ENCODE measurements at places on chromosomes 2 and 18.
A peak's percentile ranks its signal among the peaks of the same experiment; 100 is the strongest.

DNA sequence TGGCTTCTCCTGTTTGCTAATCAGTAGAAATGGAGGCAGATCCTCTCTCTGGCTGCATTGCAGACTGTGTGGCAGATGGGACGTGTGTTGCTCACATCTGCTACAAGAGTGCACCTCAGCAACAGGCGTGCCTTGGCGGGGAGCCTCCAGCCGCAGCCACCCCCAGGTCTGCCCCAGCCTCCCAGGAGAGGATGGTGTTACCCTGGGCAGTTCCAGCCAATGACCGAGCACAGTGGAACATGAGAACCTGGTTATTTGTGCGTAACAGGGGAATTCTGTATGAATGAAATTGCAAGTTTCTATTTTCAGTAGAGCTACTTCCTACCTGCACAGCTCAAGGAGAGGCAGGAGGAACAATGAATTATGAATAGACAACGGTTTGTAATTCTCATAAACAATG is 130.6 kb upstream of the CBLN2 start:
- DNase-seq: no peak

DNA sequence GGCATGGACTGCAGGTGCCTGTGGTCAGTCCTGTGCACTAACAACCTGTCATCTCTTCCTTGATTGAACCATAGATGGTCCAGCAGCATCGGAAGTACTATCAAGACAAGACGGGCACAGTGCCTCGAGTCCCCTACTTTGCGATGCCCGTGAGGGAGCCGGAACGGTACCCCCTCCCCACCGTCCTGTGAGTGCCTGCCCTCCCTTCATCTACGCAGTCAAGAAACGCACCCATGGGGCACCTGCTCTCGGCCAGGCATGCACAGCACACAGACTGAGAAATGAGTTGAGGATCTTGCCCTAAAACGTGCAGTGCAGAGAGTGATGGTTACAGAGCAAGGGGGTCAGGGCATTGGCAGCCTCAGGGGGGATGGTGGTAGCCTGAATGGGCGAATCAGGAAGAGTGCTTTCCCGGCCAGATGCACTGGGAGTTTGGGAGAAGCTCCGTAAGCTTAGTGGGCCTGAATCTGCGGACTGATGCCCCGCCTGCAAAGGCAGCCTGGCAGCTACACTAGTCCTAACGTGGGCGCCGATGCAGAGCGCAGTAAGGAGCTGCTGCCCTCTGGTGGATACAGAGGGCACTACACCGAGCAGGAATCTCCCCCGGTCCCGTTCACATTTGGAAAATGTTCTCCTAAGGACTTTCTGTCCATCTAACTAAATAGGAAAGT is 63.6 kb downstream of the CIB4 start:
- no peak for DNase-seq

DNA sequence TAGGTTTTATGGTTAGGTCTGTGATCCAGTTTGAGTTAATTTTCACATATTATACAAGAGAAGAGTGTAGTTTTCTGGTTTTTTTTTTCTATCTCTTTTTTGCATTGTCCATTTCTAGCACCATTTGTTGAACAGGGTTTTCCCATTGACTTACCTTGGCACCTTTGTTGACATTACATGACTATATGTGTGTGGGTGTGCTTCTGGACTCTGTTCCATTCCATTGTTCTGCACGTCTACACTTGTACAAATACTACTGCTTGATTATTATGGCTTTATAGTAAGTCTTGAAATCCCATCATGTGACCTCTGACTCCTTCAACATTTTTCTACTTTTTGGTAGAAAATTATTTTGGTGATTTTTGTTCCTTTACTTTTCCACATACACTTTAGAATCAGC is 38.7 kb downstream of the UBE2F start:
- no peak for DNase-seq

DNA sequence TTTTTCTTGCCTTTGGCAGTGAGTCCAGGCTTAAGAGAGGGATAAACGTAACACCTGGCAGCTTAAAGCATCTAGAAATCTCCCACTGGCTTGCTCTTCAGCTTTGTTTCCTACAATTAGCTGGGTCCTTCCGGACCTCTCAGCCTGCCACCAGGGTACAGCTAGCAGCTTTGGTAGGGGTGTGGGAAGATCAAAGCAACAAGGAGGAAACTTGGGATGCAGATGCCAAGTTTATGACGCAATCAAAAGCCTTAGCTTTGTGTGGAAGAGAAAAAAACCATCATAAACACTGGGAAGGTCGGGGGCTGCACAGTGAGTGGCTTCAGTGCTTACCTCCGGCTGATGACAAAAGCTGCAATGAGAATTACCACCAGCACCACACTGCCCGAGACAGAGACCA is 116.9 kb downstream of the EPHA4 start:
- DNase-seq: no peak

DNA sequence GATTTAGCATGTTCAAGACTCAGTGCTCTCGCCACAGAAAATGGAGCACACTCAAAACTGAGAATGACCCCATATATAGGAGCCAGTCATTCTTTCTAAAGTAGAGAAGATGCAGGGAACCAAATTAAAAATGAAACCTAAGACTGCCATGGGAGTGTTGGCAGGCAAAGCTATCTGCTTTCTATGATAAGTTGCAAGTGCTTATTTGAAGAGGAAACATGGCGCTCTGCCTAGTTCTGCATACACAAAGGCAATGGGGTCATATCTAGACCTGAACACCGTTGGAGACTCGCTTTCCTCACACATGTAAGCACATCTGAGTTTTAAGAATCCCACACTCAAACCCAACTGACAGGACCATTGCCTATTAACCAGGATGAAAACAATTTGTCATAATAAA is 292.5 kb downstream of the ALK start:
- DNase-seq: no peak

DNA sequence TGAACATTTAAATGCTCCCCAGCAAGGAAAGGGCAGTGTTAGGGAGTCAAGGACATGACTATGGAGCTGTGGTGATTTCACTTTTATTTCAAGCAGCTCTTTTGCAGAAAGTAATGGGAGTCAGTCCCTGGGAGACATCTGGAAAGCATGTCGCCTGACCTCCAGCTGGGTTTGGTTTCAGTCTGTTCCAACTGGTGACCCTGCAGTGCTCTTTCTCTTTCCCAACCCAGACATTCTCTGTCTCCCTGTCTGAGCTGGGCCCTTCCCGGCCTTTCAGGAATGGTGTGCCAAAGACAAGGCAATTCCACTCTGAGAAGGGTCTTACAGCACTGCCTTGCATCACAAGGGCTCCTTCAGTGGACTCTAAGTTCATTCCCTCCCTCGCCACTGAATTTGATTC is 323.2 kb downstream of the OSR1 start:
- DNase-seq: no peak

DNA sequence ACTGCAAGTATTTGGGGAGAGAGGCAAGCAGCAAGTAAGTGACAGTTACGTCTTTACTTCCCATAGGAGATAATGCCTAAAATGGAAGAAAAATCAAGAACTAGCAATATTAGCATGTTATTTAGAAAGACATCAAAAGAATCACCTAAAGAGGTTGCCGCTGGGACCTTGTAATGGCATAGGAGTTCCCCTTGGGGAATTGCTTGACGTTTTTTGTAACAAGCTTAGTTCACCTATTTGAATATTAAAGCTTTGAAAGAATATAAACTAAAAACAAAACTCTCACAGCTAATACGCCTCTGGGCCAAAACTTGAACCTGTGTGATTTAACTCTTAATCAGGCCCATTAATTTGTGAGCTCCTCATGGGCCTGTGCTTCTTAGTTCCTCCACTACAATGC is 89.0 kb downstream of the AAK1 start:
- DNase-seq: no peak

DNA sequence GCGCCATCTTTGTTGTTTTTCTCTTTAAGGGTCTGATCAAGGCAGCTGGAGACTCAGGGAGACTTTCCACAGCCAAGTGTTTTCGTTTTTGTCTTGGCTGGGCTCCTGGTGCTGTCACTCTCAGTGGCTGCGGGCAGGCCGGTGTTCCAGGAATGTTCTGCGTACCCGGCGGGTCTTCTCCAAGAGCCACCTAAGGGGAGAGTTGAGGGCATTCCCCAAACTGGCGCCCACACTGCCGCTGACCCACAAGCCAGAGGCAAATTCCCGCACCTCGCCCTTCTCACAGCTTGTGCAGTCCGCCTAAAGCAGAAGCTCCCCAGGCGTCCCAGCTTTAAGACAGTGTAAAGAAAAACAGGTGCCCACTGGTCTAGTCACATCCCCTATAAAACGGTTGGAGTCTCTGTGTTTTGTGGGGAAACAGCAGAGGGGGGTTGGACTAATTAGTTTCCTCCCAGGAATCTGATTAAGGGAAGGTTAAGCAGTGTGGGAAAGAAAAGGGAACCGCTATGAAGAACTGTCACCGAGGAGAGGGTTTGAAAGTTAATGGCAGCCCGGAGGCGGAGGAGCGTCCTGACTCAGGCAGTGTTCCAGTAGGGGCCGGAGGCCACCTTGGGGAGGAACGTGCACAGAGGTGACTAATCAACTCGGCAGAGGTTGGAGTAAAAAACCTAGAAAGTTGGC is 224.5 kb downstream of the SLC4A3 start:
- no peak for DNase-seq

DNA sequence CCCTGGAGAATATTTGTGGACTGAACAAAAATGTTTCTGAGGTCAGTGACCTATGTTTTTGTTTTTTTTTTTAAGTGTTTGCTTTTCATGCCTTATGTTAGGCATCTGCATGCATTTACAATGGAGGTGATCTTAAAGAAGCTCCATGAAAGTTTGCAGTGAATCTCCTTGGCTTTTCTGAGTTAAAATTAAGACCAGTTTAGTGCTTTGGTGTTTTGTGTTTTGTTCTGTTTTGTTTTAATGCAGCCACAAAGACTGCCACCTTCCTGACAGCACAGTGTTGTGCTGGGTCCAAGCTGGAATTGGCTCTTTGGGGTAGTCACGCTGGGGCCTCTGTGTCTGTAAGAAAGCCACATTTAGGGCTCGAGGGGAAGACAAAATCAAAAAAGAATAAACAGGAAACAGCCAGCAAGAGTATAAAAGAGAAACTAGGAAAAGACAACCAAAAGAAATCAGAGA is 396.2 kb downstream of the ARHGAP15 start:
- no peak for DNase-seq

DNA sequence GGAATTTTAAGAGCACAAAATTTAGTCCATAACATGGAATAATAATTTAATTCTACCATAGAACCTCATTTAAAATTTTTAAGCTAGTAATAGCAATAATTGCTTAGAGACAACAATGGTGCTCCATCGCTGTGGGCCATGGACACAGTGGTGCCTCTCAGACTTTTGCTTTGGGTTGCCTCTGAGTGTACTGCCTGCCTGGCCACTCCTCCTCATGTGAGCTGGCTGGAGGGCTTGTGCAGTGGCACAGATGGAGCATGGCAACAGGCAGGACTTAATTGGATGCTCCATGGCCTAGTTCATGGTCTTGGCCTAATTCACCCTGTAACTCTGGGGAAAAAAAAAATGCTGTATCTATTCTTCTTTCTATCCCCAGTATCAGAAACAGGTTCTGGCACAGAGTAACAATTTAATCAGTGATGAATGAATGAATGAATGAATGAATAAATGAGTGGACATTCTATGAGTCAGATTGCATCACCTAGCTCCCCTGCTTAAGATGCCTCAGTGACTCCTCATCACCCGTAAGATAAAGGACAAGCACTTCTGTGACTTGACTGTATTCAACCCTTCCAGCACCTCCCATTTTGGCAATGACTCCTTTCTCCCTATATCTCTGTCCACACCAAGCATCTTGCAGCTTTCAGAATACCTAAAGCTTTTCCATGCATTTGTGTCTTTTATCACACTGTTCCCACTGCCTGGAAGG is 211.8 kb upstream of the SLC14A2 start:
- no peak for DNase-seq

- peak; percentile 46 for DNase-seq
Observed at GRCh38 chr2:156331572-156332283, 793 bp downstream of the NR4A2 start.

DNA sequence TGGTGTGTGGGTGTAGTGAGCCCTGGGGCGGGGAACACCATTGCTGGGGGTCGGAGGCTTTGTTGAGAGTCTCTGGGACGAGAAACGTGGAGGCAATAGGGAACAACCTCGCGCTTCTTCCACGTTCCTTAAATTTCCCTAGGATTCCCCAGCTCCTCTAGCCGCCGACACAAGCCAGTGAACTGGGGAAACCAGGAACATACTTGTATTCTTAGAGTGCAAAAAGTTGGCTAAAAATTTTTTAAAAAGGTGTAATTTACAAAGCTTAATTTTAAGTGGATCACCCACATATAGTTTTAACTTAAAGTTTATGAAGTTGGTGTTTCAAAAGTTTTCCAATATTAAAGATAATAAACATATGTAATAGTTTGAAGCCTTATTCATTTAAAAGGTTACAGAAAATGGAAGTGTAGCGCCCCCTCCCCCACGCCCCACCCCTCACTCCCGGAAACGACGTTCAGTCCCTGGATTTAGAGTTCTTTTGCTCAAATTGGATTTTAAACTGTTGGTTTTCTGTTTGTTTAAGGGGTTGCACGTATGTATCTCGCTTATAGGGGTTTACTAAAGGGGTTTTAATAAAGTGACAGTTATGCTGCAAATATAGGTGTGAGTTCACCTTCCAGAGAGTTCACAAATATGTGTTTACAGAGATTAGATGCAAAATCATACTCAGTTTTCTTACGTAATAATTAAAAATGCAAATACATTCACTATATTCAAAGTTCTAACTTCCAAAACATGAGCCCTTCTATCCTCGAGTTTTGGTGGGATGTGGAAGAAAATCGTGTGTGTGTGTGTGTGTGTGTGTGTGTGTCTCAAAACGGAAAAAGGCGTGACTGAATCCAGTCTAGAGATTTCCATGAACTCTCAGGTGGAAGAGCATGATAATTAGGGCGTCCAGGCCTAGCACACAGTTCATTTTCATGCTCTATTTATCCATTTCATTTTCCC is 872 bp downstream of the DSG2 start:
- DNase-seq: peak; percentile 30

DNA sequence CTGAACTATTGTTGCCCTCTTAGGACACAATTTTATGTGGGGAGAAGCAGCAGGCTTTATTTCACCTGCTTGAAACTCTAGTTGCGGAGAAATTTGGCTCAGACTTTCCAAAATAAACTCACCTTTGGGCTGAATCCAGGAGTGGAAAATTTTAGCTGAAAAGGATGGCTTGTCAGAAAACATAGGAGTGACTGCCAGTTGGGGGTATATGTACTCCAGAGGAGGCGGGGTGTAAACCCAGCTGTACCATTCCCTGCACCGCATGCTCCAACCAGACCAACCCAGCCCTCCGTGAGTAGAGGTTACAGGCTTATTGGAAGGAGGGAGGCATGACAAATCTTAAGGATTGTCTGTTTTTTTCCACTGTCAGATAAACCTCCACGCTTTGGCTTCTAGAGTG is 53.8 kb downstream of the PRKCE start:
- DNase-seq: no peak

- no peak for DNase-seq
Observed at GRCh38 chr2:27954221-27954673, 63.7 kb downstream of the BABAM2 start.

GRCh38 chr2:239729151-239729550 is 296.0 kb downstream of the NDUFA10 start:
- no peak for DNase-seq

- no peak for DNase-seq
Observed at GRCh38 chr18:23982155-23983079, 32.1 kb upstream of the TTC39C start.

DNA sequence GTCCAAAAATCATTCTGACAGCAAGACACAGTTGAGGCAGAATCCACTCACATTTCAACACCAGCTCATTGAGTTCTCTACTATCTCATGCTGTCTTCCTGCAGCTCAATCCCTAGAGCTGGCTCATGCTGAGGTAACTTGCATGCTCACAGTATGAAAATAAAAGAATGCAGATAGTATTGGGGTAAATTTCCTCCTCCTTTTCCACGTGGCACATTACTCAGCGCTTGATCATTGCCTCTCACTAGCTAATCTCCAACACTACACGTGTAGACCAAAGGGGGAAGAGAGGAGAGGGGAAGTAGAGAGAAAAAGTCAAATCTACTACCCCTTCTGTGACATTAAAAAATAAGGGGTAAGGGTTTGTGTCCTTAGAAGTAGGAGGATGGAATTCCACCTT is 300.6 kb downstream of the AFF3 start:
- no peak for DNase-seq
